AG08395 (cell line): ENCODE measurements at places on chromosomes 7 and 10.

DNA sequence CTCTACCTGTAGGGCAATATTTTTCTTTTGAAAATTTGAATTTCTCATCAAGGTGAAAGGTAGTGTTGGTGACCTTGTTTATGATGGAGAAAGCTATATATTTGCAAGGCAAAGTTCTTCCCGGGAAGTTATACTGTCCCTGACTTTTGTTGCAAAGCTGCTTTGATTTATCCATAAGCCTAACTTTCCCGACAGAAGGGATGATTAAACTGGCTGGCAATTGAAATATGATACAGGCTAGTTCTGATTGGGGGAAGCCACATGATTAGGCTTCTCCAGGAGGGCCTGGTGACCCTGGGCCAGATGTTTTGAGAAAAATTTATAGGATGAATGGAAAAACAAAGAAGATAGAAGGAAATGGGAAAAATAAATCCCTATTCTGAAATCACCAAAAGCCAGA is 215.5 kb downstream of the ACTR3B start:
- no peak for DNase-seq

DNA sequence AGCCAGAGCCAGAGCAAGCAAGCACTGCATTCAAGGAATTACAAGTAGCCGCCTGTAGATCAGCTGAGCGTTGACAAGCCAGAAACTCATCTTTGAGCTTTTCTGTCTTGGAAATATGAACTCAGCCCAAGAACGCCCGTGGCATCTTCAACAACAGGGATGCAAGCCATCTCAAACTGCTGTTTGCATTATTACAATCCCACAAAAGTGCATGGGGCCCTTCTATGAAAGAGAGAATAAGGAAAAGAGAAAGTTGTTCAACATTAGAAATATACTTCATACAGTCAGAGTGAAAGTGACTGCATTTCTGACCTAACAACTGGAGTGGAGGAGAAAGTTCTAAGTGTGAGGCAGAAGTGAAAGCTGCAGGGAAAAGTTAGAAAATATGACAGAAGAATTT is 6.5 kb downstream of the SGCE start:
- DNase-seq = no peak

DNA sequence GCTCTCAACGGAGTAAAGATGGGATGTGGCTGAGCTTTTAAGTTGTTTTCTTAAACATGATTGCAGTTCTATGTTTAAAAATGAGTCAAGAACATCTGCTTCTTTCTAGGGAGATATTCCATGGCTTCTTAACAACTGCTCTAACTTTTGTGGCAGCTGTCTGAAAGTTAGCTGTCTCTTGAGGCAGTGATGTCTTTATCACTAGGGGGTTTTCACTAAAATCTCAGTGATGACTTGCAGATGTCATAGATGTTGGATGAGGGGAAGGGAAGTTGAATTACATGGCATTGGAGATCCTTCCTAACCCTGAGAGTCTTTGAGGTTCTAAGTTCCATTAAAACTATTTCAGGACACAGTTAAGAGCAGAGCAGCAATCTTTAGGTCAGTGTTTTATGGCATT is 43.5 kb downstream of the PRKG1 start:
- DNase-seq = no peak

DNA sequence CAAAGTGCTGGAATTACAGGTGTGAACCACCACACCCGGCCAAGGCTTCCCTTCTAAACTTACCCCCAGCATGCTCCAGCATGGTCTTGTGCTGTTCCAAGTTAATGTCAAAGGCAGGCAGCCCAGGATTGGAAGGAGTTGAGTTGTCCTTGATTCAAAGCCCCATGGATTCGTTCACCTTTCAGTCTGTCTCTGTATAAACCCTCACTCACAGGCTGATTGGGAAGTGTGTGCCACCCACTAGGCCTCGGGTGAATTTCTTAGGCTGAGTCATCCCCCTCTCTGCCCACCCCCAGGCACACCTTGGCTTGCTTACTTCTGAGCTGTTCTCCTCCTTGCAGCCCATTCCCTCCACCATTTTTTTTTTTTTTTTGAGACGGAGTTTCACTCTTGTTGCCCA is 13.3 kb upstream of the PRDX3 start:
- DNase-seq = no peak

- peak; percentile 79 for DNase-seq
Observed at GRCh38 chr7:108094933-108095710, 35.0 kb downstream of the LAMB4 start.

DNA sequence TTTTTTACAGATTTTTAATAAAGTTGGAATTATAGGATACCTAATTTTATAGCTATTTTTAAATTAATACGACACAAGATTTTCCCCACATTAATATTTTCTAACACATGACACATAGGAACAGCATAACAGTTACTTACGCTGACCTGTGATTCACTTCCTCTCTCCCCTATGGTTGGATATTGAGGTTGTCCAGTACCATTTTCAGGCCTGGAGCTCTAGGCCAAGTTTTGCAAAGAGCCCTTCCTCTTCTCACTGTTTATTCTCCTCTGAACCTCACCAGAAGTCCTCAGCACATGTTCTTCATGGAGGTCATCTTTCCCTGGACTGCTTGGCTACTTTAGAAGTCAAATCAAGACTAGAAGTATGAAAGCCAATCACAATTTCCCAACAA is 28.2 kb downstream of the LYZL1 start:
- DNase-seq = no peak
